ENCODE measurements at places on chromosomes 11 and 22.

- DNase-seq: no peak
Observed at GRCh38 chr11:103315248-103315647, 206.0 kb downstream of the DYNC2H1 start.

GRCh38 chr11:8093931-8094575 is 13.0 kb downstream of the TUB start:
- DNase-seq: no peak

DNA sequence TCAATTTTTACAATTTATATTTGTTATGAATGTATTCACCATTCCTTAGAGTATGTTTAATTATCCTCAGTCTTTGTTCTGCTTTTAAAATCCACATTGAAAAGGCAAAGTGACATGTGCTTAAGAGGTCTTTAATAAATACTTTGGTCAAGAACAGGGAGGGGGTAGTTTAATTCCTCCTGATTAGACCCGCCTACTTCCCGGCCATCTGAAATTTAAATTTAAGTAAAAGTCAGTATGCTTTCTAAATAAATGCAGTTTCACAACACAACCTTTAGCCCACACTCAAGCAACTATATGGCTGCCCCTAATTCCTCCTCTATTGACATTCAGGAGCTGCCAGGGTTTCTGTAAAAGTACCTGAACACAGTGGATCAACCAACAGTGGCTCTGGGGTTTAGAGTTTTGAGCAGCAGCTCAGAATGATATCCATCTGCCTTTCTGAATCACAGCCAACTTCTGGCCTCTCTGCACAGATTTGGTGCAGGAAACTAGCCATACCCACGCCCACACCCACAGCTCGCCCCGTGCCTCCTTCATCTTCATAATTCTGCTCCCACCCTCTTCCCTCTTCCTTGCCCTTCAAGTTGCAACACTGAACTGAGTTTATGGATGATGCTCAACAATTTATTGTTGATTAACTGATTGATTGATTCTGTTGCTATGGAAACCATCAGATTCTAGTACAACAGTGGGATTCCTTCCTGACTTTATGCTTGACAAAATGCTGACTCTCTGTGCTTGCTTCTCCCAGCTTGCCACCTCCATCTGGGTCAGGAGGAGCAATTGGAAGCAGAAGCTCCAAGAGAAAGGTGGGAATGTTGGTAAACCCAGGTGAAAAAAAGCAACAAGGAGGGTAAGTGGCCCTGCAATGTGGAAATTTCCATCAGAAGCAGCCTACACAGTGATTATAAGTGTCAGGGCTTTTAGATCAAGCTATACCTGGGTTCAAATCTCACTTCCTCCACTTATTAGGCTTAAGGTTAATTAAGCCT is 70.8 kb downstream of the PANX1 start:
- DNase-seq: peak; percentile 40

DNA sequence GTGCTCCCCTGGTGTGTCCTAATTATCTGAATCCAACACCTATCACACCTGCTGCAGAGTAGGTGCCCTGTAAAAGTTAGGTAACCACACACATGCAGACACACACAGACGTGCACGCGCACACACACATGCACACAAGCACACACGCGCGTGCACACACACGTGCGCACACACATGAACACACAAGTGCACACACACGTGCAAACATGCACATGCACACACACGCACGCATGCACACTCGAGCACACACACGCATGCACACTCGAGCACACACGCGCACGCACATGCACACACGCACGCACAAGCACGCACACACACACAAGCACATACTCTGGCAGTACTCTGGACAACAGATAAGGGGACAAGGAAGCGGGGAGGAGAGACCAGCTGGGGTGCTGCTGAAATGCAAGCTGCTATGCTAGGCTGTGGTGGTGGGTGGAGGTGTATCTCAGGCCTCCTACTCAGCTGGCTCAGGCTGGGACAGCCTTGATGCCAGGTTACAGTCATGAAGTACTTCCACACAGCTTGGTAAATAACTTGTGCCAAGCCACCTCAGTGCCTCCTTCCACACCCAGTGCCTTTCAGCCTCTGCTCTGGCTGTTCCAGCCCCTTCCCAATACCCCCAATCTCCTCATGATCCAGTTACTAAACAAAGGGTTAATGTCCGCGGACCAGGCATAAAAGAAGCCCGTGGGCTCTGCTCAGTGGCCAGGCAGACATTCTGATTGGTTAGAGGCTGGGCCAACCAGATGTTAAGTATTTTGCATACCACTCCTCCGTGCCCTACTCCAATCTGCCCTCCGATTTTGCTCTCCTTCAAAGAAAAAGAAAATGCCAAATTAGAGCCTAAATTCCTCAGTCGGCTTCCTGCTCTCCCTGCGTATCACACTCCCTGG is 374.1 kb downstream of the TENM4 start:
- DNase-seq: no peak

GRCh38 chr22:29328055-29328454 is 12.6 kb upstream of the RASL10A start:
- no peak for DNase-seq

DNA sequence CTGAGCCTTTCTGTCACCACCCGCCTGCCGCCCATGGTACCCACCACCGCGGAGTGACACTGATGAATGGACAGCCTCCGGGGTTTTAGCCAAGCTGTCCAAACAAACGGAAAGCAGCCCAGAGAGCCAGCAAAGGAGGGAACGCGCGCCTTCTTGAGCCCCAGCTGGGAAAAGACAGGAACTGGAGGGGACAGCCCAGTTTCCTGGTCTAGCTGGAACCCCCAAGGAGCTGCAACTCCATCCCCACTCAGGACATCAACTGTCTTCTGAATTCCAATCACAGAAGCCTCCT is 33.7 kb downstream of the SHISAL1 start:
- DNase-seq: no peak

- peak; percentile 81 for DNase-seq
Observed at GRCh38 chr11:820655-821511, 2.2 kb downstream of the PNPLA2 start.

DNA sequence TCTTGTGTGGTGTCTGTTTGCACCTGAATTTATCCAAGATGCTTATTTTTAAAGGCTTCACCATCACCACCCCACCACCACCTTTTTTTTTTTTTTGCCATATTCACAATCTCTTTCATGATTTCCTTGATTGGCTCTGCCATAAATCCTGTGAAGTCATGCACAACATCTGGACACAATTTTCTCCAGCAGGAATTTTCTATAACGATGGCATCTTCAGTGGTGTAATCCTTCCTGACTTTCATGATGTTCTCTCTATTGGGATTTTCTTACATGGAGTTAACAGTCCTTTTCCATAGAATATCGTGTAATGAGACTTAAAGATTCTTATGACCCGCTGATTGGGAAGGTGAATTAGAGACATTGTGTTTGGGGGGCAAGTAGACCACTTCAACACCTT is 17.8 kb downstream of the ZFP91 start:
- DNase-seq: peak; percentile 42

DNA sequence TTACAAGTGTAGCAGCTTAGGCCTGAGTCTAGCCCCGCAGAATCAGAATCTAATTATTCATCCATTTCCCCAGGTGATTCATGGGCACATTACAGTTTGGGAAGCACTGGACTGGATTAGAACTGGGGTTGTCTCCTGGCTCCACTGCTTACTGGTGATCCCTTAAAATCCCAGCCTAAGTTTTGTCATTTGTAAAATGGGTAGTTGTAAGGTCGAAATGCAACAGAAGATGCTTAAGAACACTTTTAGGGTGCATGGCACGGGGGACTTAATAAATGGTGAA is 1.3 kb downstream of the STX3 start:
- no peak for DNase-seq

GRCh38 chr11:93801366-93801765 is 17.3 kb downstream of the MED17 start:
- DNase-seq: no peak

DNA sequence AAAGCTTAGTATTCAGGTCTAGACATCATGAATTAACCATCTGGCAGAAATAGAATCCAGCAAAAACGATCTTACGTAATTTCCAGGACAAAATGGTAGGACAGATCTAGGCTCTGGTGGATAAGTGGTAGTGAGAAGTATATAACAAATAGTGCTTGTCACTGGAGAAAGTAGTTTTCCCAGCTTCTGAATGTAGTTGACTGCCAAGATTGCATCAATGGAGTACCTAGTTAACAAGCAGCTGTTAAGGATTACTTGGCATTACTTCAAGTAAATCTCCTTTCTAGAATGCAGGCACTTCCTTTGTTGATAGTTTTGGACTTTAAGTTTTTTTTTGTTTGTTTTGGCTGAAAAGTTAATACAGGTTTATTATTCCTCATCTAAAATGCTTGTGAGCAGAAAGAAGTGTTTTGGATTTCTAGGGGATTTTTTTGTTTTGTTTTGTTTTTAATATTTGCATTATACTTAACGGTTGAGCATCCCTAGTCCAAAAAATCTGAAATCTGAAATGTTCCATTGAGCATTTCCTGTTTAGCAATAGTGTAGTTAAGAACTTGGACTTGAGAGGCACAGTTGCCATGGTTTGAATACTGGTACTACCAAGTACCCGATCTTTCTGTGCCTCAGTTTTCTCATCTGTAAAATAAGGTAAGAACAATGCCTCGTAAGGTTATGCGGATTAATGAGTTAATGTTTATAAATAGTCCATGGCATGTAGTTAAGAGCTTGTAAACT is 20.3 kb downstream of the FAM118B start:
- DNase-seq: peak; percentile 51

- DNase-seq: no peak
Observed at GRCh38 chr11:36268337-36268985, 20.8 kb downstream of the COMMD9 start.

- peak; percentile 83 for DNase-seq
Observed at GRCh38 chr11:67345920-67346819, 7.2 kb downstream of the POLD4 start.

- no peak for DNase-seq
Observed at GRCh38 chr11:72102631-72102945, 509 bp downstream of the LAMTOR1 start.

GRCh38 chr11:13343931-13344717 is 66.5 kb downstream of the BMAL1 start:
- peak; percentile 76 for DNase-seq

GRCh38 chr11:47886096-47886495 is 37.9 kb upstream of the NUP160 start:
- DNase-seq: peak; percentile 88

DNA sequence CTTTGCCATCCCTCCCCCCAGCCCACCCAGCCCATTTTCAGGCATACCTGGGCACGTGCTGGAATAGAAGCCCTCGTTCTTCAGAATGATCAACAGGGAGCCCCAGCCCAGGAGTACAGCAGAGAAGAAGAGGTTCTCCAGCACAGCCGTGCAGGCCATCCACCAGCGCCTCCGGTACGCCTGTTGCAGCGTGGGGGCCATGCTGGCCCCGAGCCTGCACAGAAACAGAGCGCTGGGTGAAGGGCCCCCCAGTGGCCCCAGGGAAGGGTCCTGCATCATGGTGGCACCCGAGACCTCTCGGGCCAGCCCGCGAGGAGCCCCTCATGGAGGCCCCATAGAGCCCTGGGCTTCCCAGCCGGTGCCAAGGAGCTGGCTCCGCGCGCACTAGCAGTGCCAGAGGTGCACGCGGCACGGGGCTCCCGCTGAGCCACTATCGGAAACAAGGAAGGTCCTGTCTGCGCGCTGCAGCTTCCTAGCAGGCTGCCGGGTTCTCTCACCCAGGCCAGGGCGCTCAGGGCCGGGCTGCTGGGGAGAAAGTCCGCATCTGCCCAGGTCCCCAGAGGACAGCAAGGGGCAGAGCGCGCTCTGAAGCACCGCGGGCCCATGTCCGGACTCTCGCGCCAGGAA is 1.5 kb downstream of the SLC43A1 start:
- peak; percentile 33 for DNase-seq

- DNase-seq: no peak
Observed at GRCh38 chr11:44149651-44150050, 54.2 kb downstream of the EXT2 start.

DNA sequence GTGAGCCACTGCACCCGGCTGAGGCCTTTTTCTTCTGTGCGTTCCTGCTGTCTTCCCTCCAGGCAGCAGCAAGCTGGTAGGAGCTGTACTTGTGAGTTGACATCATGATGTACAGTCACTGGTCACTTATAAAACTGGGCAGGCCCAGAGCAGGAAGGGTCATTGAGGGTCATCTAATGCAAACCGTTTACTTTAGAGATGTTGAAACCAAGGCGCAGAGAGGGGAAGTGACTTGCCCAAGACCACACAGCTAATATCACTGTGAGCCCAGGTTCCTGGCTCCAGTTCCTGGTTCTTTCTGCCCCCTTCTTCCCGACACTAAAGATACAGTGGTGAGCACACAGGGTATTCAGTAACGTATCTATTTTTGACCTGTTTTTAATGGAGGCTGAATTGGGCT is 27.3 kb downstream of the PTPRJ start:
- DNase-seq: no peak
